Activated CD4-positive, alpha-beta T cell treated with anti-CD3 and anti-CD28 coated beads, Interleukin-10, Interleukin-2, amounts not matched to agents 100 ng/mL and 50 ng/mL, durations not matched to agents 16 hours and 8 hours (primary cell): ENCODE measurements at places on chromosomes 4 and X.

DNA sequence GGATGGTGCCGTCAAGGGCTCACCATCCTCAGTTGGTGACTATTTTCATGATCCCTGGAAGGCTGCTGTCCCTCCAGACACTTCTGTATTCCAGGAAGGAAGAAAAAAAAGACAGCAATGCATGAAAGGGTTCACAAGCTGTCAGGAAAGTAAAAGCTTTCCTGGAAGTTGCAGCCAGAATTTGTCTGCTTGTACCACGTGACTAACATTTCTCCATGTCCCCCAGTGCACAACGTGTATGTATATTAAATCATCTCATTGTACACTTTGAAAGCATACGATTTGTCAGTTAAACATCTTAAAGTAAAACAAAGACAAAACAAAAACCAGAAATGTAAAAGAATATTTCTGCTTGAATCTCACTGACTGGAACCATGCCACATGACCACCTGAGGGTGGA, 127.4 kb upstream of the CLNK start:
- no peak for DNase-seq

- DNase-seq, result peak; percentile 9
Observed at GRCh38 chr4:53706422-53707032, 115.2 kb upstream of the LNX1 start.

DNA sequence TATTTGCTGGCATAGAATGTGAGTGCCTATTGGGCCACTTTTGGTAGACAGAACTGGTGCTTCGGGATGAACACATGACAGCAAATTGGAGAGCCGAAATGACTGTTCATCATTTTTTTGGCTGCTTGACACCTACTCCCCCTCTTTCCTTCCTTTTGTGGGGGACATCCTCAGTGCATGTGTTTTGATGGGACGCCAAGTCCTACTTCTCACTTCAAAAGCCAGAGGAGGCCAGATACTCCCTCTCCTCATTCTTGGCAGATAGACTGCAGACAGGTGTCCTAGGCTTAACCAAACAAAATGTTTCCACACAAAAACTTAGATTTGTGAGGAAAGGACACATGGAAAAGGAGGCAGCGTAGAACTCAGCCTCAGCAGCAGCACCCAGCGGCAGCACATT, 62.4 kb downstream of the DCHS2 start:
- no peak for DNase-seq

DNA sequence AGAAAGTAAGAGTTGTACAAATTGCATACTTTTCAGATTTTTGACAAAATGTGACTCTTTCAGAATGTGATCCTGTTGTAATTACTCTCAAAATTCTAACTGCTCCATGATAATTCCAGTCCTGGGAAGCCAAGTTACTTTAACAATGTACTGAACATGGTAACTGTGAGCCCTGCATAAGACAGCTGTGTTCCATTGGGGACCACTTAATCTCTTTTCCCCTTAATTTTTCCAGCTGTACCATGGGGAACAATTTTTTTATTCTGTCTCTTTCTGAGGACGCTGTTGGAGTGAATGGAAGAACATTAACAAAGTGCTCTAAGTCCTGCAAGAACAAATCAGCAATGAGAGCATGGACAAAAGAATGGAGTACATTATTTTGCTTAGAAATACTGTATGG, 95.8 kb downstream of the UPRT start:
- no peak for DNase-seq

DNA sequence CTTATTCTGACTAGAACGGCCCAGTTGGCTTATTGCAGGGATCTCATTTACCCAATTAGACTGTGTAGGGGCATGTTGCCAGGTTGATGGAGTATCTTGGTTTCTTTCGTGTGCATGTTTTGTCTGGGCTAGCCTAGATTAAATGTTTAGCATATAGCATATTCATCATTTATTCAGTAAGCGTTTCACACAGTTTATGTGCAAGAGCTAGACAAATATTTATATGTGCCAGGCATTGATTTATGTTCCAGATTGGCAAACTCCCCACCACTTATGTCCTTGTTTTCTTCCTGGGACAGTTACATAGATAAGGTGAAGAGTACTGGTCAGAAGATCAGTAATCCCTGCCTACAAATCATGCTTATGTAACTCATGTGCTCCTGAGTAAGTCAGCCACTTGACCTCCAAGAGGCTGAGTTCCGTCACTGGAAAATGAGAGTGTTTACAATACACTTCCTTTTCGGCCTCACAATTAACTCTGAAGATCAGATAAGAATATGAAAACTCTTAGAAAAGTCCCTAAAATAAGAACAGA, 57.2 kb downstream of the RUFY3 start:
- DNase-seq, result no peak

DNA sequence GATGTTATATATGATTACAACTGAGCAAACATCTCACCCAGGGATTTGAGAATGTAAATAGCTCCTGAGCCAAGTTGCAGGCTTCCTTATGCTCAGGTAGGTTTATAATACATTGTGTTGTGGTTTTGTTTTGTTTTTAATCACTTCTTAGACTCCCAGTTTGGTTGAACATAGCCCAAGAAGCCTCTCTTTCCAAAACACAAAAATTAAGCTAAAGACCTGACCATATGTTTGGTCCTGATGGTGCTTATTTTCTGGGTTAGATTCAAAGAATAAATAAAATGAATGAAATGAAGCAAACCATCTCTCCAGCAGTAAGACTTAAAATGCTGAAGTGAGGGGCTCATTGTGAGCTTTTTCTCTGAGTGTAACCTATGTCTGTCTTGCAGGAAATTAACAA, 93.5 kb downstream of the GRXCR1 start:
- DNase-seq, result no peak

DNA sequence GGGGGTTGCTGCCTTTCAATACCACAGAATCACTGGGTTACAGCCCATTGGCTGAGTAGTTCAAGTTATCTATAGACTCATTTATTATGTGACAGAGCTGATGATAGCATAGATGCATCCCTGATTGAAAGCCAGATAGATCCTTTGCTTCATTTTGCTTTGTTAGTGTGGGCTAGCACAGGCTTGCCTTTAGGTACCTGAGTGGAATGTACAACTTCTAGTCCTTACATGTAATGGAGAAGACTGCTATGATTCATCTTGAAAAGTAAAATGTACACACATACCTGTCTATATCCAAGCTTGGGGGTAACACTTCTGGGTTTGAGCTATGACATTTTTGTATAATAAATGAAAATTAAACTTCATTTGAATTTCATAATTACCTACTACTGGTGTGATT, 226.0 kb upstream of the FTHL17 start:
- DNase-seq, result no peak

- DNase-seq, result no peak
Observed at GRCh38 chrX:14641681-14642655, 112.6 kb downstream of the GLRA2 start.

DNA sequence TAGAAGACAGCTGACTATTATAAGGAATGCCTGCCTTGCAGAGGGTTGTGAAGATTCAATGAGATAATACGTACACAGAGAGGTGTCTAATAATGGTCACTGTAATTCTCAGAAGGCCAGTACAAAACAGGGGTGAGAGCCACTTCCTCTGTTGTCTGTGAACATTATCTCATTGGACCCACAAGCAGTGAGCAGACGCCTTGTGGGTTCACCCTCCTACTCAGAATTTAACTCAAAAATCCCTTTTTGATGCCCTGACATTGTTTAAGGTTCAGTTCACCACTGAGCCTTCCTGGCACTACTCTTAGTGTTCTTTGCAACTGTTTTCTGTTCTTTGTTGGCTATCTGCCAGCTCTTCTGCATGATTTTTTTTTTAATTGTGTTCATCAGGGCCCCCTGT, 467.4 kb downstream of the BCOR start:
- DNase-seq, result no peak

DNA sequence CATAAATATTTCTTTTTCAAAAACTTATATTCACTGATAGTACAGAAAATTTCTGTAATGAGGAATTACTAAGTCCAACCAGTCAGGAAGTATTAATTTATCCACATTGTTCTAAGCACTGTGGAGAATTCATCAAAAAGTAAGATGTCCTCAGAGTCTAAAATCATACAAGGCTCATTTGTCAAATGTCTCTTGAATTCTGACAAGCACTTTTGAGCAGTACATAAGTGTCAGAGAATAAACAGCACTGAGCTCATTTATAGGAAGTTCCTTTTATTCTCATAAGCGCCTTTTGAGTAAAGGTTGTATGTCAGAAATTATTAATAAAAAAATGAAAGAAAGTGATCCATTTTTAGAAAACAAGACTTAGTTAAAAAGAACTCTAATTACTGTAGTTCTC, 523.2 kb upstream of the EPHA5 start:
- DNase-seq, result no peak

- no peak for DNase-seq
Observed at GRCh38 chrX:44314259-44314734, 29.2 kb downstream of the EFHC2 start.

DNA sequence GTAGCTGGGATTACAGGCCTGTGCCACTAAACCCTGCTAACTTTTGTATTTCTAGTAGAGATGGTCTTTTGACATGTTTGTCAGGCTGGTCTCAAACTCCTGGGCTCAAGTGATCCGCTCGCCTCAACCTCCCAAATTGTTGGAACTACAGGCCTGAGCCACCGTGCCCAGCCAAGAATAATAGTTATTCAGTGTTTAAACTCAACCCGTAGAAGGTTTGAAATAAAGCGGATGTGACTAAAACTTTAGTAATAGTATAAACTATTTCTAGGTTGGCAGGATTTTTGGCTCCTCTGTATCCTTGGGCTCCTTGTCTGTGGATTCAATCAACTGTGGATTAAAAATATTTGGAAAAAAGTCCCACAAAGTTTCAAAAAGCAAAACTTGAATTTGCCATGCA, 37.8 kb downstream of the PCDH10 start:
- DNase-seq, result no peak

- DNase-seq, result no peak
Observed at GRCh38 chr4:39528061-39528465, 824 bp upstream of the UGDH start.

- no peak for DNase-seq
Observed at GRCh38 chr4:8198206-8198905, 734 bp upstream of the SH3TC1 start.

- no peak for DNase-seq
Observed at GRCh38 chrX:106201502-106202178, 33.5 kb downstream of the PWWP3B start.

DNA sequence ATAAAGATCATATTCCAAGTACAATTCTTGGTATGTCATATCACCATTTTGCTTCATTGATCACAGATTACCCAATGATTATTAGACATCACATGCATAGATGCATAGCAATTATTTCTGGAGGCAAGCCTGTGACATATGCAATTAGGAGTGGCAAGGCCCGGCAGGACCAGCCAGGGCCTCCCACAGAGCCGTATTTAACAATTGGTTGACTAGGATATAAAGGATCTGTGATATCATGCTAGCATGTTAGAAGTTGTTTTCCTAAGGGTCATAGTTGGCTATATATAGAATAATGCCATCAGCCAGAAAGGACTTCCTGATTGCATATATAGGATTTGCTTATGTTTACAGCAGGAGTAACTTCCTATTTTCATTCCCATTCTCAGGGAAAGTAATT, 103.5 kb upstream of the OTUD4 start:
- no peak for DNase-seq

DNA sequence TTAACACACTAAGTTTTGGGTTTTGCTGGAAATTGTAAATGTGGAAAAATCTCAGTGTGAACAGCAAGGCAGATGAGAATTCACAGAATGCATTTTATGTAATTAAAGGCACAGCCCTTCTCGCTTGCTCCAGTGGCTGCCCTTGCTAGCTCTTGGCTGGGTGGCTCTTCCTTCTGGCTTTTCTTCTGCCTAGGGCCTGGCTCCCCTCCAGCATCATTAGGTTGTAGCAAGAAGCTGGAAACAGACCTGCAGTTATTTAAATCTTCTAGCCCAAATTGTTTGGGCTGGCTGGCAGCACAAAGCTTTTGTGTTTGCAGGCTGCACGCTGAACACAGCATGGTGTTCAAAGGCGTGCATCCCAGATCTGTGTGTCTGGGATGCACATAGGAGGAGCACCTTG, 56.5 kb downstream of the LIMCH1 start:
- DNase-seq, result no peak

GRCh38 chr4:154366956-154367355, 124.6 kb downstream of the DCHS2 start:
- no peak for DNase-seq

DNA sequence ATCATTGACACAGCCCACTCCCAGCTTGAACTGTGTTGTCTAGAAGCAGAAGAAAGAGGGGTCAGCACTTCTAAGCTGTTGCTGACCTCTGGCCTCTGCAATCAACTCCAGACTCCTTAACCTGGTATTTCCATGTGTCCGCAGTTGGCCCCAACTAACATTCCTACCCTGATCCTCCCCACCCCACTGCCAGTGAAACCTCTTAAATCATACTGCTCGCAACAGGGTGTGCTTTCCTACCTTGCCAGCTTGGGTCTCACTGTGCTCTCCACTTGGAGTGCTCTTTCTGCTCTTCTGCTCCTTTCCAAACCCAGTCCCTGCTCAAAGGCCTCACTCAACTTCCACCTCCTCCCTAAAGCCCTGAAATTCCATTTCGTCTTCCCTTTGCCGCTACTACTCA, 52.3 kb upstream of the RPS6KA3 start:
- no peak for DNase-seq

- DNase-seq, result peak; percentile 15
Observed at GRCh38 chrX:124033821-124034220, 72.3 kb downstream of the STAG2 start.

DNA sequence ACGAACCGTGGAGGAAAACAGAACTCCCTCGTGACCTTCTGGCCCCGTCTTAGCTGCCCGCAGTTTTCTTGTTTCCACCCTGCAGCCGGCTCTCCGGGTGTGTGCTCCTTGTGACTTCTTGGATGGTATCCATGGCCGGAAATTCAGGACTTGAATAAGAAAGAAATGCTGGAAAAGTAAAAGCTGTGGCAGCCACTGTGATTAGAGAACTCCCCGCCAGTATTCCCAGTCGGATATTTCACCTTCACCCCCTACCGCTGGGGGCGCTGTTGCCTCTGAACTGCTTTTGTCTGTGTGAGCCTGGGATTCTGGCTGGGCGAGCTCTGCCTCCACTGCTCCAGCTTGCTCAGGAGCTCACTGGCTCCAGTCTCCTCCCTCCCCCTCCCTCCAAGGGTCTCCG, 41.5 kb upstream of the CYP4V2 start:
- no peak for DNase-seq

- peak; percentile 76 for DNase-seq
Observed at GRCh38 chrX:120790118-120790517, 85.5 kb downstream of the CT47B1 start.

GRCh38 chr4:7332216-7333023, 102.3 kb downstream of the PSAPL1 start:
- no peak for DNase-seq

- no peak for DNase-seq
Observed at GRCh38 chrX:83508006-83508405, at the start of gene POU3F4. Gene POU3F4 (plus strand): TSS chrX:83508290. CDS start chrX:83508325, 35 bp downstream.

- no peak for DNase-seq
Observed at GRCh38 chrX:151725338-151725614, 9.3 kb upstream of the CNGA2 start.
